ENCODE measurements at places on chromosomes 2 and 18.
A peak's percentile ranks its signal among the peaks of the same experiment; 100 is the strongest.

- DNase-seq: no peak
Observed at GRCh38 chr2:3073041-3073595, 304.5 kb downstream of the EIPR1 start.

- DNase-seq: no peak
Observed at GRCh38 chr18:79766308-79766707, 31.4 kb upstream of the KCNG2 start.

DNA sequence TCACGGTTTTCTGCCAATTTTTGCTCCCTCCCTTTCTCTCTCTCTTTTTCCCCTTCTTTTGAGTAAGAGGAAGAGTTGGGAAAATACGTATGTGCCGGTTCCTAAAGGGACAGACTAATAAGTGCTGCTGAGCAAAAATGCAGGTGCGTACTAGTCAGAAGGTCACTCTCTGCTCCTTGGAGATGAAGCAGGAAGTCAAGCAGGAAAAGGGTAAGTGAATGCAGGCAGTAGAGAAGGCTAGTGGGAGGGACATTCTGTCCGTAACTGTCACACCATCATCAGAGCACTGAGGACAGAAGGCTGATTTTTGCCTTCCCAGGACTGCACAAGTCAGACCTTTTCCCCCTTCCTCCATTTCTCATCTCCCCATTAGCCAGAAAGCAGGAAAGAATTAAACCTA lies 105.7 kb downstream of the CDH2 start:
- no peak for DNase-seq

- no peak for DNase-seq
Observed at GRCh38 chr2:126921066-126921465, 22.4 kb downstream of the TEX51 start.

GRCh38 chr2:118097657-118098056 lies 9.4 kb downstream of the INSIG2 start:
- DNase-seq: no peak

DNA sequence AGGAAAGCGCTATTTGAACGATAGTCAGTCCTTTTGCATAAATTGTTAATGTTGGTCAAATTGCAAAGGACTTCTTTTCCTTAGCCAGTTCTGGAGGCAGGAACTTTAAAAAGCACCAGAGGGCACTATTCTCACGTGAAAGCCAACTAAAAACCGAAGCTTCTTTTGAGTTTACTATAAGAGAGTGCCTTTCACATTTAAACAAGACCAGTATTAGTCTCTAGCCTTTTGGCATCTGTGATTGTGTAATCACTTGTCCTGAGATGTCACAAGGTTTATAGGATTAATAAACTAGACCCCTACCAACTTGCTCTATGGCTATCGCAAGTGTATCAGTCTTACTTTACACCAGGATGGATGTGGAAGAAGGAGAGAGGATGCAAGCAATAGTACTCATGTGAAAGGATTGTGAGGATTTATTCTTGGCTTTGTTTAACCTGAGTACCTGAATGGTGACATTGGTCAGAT lies 14.4 kb upstream of the STAT4 start:
- DNase-seq: peak; percentile 63

GRCh38 chr2:239616729-239617128 lies 215.9 kb upstream of the HDAC4 start:
- no peak for DNase-seq
